NCI-H1694 (cell line): ENCODE measurements at places on chromosomes 3 and 15.

GRCh38 chr3:176632925-176633324 lies 564.4 kb downstream of the TBL1XR1 start:
- no peak for DNase-seq

GRCh38 chr3:4894891-4895530 lies 84.2 kb upstream of the BHLHE40 start:
- DNase-seq: no peak

- DNase-seq: no peak
Observed at GRCh38 chr15:70806992-70807712, 43.8 kb upstream of the UACA start.

GRCh38 chr3:89332386-89332785 lies 225.0 kb downstream of the EPHA3 start:
- DNase-seq: no peak

DNA sequence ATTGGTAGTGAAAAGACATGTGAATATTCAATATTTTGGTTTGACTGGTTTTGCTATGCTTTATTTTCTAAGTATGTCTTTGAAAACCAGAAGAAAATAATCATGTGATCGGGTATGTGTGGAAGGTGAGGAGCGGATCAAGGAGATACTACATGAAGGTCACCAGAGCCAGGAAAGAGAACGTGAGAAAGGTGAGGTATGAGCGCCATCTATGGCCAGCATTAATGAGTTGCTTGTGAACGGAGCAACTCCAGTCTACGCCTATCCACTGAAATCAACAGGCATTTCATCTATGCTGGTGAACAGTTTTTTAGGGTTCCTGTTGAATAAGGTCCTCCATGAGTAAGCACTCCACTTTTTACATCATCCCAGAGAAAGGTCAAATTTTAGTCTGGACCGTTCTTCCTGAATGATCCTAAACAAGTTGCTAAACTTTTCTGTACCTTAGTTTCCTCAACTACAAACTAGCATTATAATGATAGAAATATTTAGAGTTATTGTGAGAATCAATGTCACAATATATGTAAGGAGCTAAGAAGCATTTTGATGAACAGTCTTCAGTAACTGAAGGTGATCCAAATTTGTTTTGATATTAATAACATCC lies 1435.2 kb upstream of the CADM2 start:
- peak; percentile 3 for DNase-seq

DNA sequence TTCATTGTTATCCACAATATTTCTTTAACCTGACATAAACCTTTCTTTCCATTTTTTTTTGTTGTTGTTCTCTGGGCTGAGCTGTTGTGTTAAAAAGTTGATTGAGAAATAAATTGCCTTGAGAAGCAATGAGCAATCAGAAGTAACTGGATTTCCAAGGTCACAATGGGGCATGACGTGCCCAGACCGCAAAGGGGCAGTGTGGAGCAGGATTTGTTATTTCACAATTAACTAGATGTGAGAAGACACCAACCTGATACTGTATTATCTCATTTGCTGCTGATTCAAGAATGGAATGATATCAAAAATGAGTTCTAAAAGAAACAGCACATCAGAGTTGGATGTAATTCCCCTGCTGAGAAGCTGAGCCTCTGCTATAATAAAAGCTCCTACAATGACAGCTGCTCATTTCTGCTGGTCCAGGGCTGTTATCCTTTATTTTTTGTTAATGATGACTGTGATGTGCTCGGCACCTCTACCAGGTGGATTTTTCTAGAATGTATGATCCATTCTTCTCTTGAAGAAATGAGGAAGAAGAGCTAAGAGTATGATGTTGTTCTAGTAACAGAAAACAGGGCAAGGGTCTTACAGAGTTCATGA lies 28.1 kb downstream of the CPNE4 start:
- peak; percentile 8 for DNase-seq

DNA sequence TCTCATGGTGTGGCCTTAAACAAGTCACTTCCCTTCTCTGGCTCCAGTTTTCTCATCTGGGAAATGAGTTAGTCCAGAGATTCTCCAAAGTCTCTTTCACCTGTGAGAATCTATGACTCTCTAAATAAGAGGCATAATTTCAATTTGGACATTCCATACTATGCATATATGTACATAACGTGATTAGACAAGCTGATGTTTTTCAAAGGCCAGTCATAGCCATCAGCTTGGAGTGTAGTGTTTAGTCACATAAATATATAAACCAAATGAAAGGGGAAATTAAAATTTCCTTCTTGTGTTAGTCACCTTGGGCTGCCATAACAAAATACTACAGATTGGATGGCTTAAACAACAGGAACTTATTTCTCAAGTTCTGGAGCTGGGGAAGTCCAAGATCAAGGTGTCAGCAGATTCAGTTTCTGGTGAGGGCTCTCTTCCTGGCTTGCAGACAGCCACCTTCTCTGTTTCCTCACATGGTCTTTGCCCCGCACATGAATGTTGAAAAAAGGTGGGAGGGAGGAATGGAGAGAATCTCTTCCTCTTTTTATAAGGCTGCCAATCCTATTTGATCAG lies 19.4 kb downstream of the TMEM41A start:
- DNase-seq: no peak

DNA sequence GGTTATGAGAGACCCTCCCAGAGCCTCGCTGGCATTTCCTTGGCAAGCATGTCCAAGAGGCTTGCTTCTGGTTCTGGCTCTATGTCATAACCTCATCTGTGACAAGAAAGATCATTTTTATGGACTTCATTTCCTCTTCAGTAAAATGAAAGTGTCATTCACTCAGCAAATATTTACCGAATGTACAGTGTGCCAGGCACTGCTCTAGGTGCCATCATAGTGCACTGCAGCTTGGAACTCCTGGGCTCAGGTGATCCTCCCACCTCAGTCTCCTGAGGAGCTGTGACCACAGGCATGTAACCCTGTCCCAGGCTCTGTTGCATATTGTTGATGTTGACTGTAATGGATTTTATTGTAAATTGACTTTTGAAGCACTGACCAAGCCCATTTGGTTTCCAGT lies 18.7 kb upstream of the ITPKA start:
- no peak for DNase-seq

GRCh38 chr3:28905798-28906197 lies 375.1 kb upstream of the RBMS3 start:
- DNase-seq: no peak

- no peak for DNase-seq
Observed at GRCh38 chr15:34584330-34584668, 848 bp upstream of the GOLGA8B start.

DNA sequence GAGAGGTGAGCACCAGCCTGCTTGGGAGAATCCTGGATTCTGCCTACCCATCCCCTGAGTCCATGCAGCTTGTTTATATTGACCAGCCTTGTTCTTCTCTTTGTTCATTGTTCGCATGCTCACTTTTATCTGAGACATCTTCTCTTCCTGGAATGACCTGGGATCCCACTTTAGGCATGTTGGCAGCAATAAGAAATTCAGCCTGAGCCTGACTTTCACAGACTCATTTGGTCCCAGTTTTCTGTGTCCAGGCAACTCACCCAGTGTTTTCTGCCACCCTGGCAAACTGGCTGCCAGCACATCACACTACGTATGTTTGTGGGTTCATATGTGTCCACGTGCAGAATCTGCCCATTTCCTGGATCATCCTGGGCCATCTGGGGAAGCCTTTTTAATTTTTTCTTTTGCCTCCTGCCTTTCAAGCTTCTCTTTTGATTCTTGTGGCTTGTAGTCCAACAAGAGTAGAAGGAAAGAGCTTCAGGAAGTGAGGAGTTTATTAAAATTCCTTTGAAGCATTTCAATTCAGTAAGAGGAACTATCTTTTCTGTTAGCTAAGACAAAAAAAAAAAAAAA lies 199.9 kb downstream of the FNDC3B start:
- no peak for DNase-seq

DNA sequence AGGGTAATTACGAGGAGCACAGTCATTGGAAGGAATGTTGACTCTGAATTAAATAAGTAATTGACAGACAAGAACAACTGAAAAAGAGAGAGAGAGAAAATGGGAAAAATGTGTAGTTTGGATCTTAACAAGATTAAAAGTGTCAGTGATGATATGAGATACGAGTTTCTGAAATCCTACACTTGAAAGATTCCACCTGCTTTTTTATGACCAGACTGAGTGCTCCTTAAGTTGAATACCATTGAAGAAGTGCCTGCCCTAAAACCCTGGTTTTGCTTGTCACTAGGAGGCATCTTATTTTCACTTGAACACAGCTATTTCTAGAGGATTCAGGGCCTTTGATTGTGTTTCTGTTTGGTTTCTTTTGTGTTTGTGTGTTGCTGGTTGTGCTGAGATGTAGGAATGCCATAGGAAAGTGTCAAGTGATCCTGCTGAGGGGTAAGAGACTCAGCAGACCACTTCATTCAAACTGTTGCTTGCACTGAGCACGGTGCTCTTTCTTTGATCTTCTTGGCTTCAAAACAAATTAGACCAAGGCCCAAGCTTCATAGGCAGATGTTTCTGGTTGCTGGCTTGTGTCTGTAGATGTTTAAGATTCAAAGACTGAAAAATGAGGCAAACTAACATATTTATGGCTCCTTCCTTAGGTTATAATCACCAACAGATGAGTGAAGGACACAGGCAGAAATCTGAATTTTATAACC lies 17.2 kb upstream of the ABHD10 start:
- DNase-seq: no peak

DNA sequence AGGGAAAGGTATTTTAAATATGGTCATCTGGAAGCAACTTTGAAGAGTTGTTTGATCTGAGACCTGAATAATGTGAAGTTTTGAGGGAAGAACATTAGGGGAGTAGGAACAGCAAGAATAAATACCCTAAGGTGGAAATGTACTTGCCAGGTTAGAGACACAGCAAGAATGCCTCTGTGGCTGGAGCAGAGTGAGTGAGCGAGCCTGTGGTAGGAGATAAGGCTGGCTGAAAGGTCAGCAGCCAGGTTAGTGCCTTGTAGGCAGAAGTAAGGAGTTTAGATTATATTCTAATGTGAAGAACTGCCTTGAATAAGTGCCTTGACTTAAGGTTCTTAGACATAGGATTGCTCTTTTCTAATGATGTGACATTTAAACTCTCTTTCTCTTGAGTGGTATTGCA lies 18.3 kb downstream of the LRRC49 start:
- no peak for DNase-seq

GRCh38 chr15:49110158-49110944 lies 45.0 kb downstream of the COPS2 start:
- DNase-seq: no peak

DNA sequence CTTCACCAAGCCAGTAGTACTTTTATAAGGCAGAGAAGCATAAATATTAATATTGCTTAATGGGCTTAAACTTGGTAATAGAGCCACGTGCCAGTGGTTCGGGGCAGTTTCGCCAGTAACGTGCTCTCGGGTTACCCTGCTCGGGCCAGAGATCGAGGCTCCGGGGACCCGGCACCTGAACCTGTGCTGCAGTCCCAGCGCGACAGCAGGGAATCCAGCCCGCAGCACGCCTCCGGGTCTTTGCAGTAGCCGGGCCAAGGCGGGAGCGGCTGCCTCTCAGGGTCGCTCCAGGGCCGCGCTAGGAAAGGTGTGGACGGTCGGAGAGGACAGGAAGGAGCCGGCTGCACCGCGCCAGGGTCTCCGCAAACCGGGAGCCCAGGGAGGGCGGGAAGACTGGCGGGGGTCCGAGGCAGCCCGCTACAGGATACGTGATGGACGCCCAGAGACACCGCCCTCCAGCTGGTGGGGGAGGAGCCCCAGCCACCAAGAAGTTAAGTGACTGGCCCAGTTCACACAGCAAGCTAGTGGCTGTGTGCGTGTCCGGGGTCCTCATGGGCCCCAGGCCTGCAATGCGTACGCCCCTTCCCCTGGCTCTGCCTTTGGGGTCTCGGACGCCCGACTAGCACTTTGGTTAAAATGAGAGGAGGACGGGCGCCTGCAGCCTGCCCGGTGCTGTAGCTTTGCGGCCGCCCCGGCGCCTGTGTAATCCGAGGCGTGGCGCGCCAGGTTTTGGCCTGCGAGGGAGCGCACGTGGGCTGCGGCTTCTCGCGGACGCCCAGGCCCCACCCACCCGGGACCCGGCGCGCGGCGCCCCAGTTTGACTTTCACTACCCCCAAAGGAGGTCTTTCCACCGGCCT lies 1.2 kb upstream of the PDE8A start:
- DNase-seq: peak; percentile 48

DNA sequence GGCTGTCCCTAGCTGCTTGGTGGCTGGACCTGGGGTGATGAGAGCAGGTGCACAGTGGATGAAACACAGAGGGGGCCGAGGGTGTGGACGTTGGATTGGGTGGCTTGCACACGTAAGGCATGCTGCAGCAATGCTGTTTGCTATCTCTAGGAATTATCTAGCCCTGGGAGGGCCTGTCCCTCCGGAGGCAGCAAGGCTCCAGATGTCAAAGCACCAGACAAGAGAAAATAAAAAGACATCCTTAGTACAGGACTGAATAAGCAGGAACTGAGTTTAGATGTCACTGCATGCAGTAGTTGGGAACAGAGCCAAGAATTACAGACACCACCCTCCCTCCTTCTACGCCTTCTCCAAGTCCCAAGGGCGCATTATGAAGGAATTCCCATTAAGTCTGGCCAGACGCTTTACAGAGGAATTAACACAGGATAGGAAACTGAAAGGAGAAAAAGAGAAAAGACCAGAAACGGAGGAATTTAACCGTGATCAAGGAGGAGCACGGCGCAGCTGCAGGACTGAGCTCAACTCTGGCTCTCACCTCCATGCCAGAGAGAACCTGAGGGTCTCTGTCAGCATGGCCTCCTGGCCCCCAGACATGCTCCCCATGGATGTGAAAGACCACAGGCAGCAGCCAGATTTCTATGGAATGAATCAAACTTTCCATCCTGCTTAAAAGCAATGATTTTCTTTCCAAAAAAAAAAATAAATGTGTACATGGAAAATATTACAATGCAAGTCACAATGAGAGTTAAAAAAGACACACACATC lies 13.8 kb downstream of the ATP10A start:
- DNase-seq: no peak

DNA sequence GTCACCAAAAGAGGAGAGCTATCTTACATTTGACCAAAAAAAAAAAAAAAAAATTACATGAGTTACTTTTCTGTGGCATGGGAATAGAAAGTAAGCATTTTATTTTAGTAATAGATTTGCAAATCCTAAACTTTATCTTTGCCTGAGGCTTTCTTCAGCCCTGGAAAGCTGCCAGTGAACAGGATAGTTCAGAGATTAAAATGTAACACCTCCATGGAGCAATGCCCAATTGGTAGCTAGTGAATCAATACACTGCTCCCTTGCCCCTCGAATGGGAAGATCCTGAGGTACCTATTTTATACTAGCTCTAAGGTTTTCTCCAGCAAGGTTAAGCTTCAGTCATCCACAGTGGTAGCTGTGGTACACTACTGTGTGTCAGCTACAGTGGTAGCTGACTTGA lies 867.1 kb downstream of the NAALADL2 start:
- DNase-seq: no peak

- no peak for DNase-seq
Observed at GRCh38 chr3:155387571-155387970, 94.1 kb upstream of the STRIT1 start.

DNA sequence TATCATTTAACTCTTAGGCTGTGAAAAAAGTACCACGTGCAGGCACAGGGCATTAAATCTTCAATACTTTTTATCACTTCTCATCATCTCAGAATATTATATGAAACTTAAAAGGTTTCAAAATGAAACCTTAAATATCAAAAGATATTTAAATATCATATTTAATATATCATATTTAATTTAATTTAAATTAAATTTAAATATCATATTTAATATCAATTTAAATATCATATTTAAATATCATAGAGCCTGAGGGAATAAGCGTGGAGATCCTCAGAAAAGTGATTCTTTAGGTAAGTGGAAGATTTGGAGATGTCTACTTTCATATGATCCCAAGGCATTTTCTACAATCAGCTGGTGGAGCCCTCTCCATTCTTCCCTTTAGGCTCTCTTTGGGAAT lies 716.6 kb downstream of the OTOL1 start:
- DNase-seq: no peak

GRCh38 chr15:61115241-61115640 lies 113.9 kb downstream of the RORA start:
- DNase-seq: no peak
